ENCODE measurements at places on chromosomes 2 and 18.

DNA sequence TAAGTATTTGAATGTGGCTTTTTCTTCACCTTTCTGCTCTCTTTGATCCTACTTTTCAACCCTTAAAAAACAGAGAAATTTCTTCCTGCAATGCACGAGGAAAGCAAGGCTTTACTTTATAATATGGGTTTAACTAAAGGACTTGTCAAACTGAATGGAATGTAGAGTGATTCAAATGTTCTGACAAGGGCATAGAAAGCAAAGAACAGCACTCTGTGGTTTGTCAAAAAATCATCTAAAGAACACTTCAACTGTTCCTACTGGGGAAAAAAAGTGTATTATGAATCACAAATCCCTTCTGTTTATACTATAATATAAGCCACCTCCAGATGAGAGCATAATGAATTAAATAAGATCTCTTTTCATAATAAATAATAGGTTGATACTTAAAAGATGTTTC is 45.0 kb upstream of the RIT2 start:
- no peak for DNase-seq

DNA sequence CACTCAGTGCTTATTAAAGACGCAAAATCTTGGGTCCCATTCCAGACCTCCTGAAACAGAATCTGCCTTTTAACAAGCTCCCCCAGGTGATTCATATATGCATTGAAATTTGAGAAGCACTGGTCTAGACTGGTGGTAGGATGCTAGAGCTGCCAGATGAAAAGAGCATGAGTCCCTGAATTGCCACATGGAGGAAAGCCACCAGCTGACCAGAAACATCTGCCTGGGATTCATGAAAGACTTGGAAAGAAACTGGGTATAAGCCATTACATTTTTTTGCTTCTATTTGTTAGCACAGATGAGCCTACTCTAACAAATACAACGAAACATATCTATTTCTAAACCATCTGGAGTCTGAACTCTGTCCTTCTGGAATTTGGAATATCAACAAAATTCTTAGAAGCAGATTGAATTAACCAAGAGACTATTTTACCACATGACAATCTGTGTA is 228.9 kb downstream of the RBM43 start:
- DNase-seq: no peak

GRCh38 chr2:127255721-127256120 is 35.6 kb upstream of the CYP27C1 start:
- no peak for DNase-seq

- DNase-seq: no peak
Measured at GRCh38 chr2:29733965-29734364, 187.4 kb downstream of the ALK start.

DNA sequence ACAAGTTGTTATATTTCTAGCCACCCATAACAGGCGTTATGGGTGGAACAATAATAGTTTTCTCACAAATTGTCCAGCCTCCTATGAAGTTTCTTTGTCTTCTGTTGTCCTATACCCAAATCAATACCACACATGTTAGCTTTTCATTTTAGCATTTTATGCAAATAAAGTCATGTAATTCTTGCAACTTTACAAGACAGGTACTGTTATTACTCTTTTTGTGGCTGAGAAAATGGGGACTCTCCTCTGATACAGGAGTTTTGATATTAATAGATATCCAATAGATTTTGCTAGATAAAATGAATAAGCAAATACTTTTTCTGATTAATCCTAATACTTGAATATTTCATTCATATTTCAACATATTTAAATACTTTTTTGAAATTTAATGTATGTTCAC is 151.0 kb downstream of the PMAIP1 start:
- DNase-seq: no peak

Measured in activated CD4-positive, alpha-beta T cell treated with anti-CD3 and anti-CD28 coated beads, Interleukin-2, amount 50 U/mL, for 4 hours (primary cell).